Large intestine (tissue), 12 donors: ENCODE measurements at places on chromosomes 1 and 21. TPM values are rescaled to one million over a fixed set of nuclear protein-coding genes. Genes with fewer than 3 reads are reported as not detected.
A peak's percentile ranks its signal among the peaks of the same experiment; 100 is the strongest.

DNA sequence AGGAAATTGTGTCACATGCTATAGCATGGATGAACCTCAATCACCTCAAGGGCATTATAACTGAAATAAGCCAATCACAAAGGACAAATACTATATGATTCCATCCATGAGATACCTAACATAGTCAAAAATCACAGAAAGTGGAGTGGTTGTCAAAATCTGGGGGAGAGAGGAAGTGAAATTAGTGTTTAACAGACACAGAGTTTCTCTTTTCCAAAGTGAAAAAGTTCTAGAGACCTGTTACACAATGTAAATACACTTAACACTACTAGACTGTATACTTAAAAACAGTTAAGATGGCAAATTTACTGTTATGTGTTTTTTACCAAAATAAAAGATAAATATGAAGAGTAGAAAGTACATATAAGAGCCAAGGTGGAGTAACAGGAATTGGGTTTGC, 31.8 kb downstream of the ZNF644 start:
- DNase-seq, result no peak

DNA sequence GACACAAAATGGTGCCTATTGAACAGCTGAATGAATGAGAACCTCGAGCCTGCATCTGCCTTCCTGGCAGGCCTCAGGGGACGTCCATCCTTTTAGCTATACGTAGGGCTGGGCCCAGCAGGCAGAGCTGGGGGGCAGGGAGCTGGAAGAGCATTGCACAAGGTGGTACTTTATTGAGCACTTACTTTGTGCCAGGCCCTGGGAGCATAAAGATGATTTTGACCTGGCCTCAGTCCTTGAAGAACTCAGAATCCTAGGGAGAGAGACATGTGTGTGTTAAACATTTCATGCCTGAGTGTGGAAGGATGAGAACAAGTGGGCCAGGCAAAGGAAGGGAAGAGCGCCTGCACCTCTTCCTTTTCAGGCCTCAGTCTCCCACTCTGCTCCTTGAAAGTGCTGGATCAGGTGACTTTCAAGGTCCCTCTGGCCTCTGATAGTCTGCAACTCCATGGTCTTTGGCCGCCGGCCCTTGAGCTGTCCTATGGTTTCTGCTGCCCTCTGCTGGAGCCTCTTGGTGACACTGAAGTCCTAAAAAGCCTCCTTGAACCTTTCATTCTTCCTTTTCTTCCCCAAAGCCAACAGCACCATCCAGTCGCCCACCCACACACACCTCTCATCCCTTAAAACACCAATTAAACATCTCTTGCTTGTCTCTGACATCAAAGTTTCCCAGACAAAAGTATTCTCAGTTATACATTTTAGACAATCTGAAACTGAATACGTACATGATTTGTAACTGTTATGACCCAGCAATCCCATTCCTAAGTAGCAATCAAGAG, 3.5 kb upstream of the PEAR1 start:
- peak; percentile 62 for DNase-seq

Gene TYW3
- 20.0 TPM for polyA plus RNA-seq

Gene SH2D2A
- polyA plus RNA-seq, result 5.3 TPM
